Stimulated activated CD4-positive, alpha-beta T cell treated with anti-CD3 and anti-CD28 coated beads, Interleukin-15, amount 100 ng/mL, for 48 hours (primary cell): ENCODE measurements at places on chromosomes 6 and 20.
A peak's percentile ranks its signal among the peaks of the same experiment; 100 is the strongest.

GRCh38 chr6:33549196-33549595 is 30.9 kb downstream of the BAK1 start:
- no peak for DNase-seq

GRCh38 chr6:48817333-48818051 is 645.6 kb downstream of the MMUT start:
- DNase-seq = no peak

DNA sequence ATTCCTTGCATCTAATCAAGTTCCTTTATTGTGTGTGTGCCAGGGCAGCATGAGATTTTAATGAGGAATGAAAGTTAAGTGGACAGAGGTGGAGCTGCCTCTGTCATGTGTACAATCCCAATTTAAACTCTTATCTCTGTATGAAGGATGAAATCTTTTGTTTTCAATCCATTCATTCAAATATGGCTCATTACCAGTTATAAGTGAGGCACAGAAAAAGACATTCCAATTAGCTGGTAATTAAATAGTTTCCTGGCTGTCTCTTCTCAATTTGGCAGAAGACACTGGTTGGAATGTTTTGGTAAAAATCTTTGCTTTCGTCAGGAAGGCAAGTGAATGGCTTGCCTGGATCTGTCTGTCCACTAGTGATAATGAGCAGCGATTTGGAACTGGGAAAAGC is 46.4 kb downstream of the CLVS2 start:
- no peak for DNase-seq

- no peak for DNase-seq
Measured at GRCh38 chr6:161169696-161170095, 104.2 kb downstream of the AGPAT4 start.

DNA sequence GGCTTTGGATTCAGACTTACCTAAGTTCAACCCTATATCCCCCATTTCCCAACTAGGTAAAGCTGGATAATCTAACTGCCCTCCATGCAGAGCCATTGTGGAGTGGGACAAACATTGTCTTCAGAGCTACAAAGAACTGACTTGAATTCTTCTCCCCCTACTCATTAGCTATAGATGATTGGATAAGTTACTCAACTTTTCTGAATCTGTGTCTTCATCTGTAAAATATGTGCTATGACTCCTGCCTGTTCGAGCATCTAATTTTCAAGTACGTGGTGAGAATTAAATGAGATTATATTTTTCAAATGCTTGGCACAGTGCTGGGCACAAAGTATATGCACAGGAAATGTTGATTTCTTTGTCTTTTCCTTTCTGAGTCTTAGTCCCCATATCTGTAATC is 240.3 kb upstream of the TCF21 start:
- no peak for DNase-seq

DNA sequence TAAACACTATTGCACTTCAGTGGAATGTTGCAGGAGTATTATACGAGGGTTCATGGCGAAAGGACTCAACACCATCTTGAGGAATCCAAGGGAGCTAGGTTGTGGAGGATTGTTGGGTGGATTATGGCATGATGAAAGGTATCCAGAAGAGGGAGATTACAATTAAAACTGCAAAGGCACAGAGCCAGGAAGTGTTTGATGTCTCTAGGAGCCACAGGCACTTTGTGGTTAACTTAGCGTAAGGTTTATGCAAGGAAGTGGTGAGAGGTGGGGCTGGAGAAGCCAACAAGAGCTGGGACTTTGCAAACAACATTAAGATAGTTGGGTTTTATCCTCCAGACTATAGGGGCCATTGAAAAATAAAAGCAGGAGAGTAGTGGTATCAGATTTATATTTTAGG is 86.6 kb upstream of the TPD52L1 start:
- DNase-seq = peak; percentile 0

DNA sequence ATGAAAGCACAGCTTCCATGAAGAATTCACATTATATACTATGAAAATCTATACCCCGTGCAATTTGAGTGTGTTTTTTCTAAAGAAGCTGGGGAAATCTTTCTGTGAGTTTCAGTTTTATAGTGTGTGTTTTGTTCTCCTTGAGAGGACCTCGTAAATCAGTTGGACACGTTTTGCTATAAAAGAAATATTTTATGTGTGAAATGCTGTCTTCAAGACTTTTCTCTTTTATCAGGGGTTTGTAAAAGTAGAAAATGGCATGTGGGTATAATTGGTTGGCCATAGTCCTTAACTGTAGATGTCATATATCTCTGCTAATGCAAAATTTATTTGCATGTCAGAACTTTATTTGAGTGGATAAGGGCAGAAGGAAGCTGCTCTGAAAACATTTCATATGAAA is 186.2 kb downstream of the CDH4 start:
- DNase-seq = no peak

- no peak for DNase-seq
Measured at GRCh38 chr6:148358196-148358785, 15.7 kb downstream of the SASH1 start.

DNA sequence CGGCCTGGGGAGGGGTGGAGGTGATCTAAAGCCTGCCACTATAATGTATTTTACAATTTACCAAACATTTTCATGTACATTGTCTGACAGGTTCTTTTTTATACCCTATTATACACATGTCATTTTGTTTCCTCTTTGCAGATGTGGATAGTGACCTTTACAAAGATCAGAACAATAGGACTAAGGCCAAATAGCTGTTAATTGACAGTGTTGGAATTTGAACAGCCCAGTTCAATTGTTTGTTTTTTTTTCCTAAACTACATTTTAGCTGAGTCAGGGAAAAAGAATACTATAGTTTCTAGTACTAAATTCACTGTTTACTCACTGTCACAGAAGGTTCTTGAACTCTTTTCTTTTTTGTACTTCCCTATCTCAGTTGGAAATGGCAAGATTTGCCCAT is 40.2 kb downstream of the PGM3 start:
- no peak for DNase-seq

DNA sequence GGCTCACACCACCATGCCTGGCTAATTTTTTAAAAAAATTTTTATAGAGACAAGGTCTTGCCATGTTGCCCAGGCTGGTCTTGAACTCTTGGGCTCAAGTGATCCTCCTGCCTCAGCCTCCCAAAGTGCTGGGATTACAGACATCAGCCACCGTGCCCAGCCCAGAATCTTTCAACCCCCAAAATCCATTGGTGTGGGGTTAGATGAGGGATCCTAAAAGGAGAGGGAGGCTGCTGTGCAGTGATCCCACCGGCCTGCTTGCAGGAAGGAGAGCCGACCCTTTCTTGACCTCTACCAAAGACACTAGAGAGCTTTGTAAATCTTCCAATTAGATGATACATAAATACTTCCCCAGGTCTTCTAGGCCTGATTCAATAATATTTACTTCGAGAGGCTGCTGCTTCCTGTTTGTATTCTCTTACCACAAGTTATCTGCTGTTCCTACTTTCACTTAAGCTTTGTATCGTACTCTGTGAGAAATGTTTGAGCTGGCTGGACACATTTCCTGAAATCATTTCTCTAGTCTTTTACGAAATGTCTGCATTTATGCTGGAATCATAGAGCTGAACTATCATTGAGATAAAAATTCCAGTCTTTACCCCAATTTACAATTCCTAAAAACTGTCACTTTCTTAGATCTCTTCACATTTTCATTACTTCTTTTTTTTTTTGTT is 49.3 kb upstream of the IER3 start:
- no peak for DNase-seq

DNA sequence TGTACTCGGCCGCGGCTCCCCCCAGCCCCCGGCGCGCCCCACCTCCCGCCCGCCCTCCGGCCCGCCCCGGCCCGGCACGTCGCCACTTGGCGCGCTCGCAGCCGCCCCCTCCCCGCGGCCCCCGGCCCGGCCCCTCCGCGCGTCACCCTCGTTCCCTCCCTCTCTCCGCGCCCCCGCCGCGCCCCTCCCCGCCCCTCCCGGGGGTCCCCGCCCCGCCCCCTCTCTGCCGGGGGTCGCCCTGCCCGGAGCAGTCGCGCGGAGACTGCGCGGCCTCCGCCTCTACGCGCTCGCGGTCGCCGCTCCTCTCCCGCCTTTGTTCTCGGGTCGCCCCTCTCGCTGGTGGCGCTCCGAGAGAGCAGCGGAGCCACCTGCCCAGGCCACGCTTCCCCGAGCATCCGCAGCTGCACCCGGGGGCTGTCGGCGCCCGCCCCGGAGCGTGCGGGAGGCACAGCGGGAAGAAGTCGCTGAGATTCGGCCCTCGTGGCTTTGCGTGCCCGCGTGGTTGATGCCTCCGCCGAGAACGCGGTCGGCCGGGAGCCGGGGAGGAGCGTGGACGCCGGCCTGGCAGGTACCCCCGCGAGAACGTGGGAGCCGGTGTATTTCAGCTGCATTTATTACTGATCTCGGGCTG is at the start of gene PHF10:
Gene PHF10, minus strand, starts transcription at position 7 of the 631 bp plus-strand sequence. CDS start 569 bp downstream, outside the sequence.
- no peak for DNase-seq

GRCh38 chr20:39699166-39699725 is 737.1 kb downstream of the DHX35 start:
- no peak for DNase-seq

DNA sequence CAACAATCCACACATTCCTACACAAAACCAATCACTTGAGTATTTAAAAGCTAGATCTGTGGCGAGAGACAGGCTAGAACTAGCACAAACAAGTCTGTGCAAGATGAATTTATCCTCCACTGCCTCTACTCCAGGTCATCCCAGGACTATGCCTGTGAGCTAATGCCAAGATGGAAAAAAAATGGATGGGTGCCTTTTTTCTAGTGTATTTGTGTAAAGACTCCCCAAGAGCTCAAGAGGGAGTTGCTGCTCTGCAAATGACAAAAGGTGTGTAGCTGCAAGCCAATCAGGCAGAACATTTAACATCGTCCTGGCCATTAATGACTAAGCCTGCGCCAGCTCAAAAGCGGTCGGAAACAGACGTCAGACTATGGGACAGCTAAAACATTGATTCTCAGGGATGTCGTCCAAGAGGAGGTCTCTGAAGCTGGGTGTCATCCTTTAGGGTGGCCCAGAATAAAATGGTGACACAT is 21.9 kb downstream of the ATXN1 start:
- DNase-seq = no peak

DNA sequence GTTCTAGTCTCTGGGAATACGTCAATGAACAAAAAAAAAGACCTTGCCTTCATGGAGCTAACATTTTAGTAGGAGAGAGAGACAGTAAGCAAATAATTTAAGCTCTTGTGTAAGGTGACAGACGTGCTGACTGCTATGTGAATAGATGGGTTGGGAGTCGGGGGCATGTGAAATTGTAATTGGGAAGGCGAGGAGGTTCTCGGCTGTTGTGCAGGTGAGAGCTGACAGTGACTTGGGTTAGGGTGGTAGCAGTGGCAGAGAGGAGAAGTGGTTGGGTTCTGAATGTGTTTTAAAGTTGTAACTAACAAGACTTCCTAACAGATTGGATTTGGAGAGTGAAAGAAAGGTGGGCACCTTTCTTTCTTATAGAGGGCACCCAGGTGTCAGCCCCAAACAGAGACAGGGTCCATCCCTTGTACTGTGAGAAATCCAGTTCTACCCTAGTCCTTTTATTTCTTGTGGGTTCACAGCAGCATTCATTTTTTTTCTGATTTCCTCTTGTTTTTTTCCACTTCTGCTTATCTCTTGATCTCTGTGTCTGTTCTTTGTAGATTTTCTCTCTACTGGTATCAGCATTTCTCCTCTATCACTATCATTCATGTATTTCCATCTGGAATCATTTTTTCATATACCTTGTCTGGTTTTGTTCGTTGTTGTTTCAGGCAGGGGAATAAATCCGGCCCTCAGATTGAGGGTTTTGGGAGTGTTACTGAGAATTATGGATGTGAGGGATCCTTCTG is 15.4 kb upstream of the MYLK2 start:
- no peak for DNase-seq

- no peak for DNase-seq
Measured at GRCh38 chr6:89612121-89612520, 26.4 kb downstream of the LYRM2 start.

- no peak for DNase-seq
Measured at GRCh38 chr6:7542874-7543624, 1.6 kb downstream of the DSP start.

DNA sequence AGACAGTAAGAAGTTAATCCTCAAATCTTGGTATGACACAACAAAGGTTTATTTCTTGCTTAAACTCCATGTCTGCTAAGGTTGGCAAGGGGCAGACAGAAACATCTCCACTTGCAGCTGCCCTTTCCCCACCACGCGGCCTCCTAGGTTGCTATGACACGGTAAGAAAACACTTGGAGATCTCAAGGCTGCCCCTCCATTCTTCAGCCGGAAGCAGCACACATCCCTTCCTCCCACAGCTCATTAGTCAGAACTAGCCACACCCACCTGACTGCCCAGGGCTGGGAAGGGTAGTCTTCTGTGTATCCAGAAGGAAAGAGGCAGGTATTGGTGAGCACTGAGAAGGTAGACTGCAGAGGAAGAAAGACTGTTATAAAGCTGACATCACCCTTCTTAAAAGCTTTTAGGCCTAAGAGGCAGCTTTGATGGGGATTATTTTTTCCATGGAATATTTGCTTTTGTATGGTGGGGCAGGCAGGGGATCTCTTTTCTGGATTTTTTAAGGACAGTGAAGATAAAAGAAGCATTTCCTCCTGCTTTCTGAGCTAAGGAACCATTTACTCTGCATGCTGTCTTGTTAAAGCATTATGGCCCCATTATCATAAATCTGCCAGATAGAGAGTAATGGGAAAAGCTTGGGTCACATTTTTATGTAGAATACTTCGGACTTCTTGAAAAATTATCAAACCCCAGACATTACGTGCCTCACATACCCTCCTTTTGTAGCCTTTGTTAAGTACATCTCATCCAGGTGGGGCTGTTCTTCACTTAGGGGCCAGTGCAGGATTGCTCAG is 41.6 kb downstream of the MRAP2 start:
- DNase-seq = no peak

DNA sequence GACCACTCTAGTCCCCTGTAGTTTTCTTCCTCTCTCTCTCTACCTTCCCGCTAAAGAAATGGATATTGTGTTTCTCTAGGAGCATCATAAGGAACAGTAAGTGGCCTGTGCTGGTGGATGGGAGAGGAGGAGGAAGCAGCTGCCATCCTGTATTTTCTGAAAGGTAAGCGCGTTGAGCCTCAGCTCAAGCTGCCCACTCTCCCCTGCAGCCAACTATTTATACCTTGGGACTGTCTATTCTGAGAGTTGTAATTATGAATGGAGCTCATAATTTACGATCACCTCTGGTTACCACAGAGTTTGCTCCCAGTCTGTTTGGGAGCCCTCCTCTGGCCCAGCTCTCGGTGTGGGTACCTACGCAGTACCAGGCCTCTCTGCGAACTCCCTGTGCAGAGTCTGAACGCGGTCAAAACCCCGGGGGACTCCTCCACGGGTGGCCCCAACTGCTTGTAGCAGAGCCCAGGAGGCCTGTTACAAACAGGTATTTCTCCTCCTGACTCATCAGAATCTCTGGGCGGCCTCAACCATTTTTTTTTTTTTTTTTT is 285.4 kb downstream of the SMOC2 start:
- DNase-seq = no peak

- no peak for DNase-seq
Measured at GRCh38 chr6:151850479-151851003, 43.1 kb downstream of the ESR1 start.

GRCh38 chr6:112249489-112249888 is 4.9 kb downstream of the LAMA4 start:
- DNase-seq = no peak
